Aorta (tissue), 5 donors: ENCODE measurements at places on chromosomes 7 and 10. TPM values are rescaled to one million over a fixed set of nuclear protein-coding genes. Genes with fewer than 3 reads are reported as not detected.

ZNF107 gene
- polyA plus RNA-seq = 1.3 TPM

CABCOCO1 gene
- 11.1 TPM for polyA plus RNA-seq

CPSF4 gene
- 24.2 TPM for polyA plus RNA-seq

ZSCAN25 gene
- 7.4 TPM for polyA plus RNA-seq

SCIN gene
- polyA plus RNA-seq = 0.23 TPM

FXYD4 gene
- polyA plus RNA-seq = not detected

CHN2 gene
- 23.2 TPM for polyA plus RNA-seq

EGR2 gene
- polyA plus RNA-seq = 1.1 TPM

PSD gene
- 0.25 TPM for polyA plus RNA-seq

RAPGEF5 gene
- 8.4 TPM for polyA plus RNA-seq

EIF3B gene
- polyA plus RNA-seq = 84.7 TPM

RNF32 gene
- polyA plus RNA-seq = not detected

ATP6V0A4 gene
- polyA plus RNA-seq = not detected

PRLHR gene
- polyA plus RNA-seq = not detected

ITPRID1 gene
- not detected for polyA plus RNA-seq

CD36 gene
- 12.8 TPM for polyA plus RNA-seq
